ENCODE measurements at places on chromosomes 16 and 17.
A peak's percentile ranks its signal among the peaks of the same experiment; 100 is the strongest.

GRCh38 chr17:62860962-62861873 lies 53.1 kb upstream of the MARCHF10 start:
- DNase-seq: no peak

- no peak for DNase-seq
Measured at GRCh38 chr17:80851277-80851925, 140.2 kb upstream of the CHMP6 start.

DNA sequence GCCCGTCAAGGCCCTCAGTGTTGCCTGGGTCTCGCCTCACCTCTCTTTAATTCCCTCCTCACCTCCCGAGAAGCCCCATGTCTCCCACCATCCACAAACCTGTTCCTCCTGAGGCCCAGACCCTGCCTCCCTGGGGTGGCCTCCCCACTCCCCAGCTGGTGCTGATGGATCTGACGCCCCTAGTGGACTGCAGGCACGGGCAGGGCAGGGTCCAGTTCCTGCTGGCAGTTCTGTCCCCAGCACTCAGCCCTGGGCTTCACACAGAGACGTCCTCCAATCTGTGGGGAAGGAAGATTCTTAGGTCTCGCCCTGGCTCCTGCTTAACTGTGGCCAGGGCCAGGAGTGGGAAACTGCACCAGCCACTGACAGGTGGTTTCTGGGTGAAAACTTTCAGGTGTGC lies 108.8 kb downstream of the AMFR start:
- DNase-seq: no peak

DNA sequence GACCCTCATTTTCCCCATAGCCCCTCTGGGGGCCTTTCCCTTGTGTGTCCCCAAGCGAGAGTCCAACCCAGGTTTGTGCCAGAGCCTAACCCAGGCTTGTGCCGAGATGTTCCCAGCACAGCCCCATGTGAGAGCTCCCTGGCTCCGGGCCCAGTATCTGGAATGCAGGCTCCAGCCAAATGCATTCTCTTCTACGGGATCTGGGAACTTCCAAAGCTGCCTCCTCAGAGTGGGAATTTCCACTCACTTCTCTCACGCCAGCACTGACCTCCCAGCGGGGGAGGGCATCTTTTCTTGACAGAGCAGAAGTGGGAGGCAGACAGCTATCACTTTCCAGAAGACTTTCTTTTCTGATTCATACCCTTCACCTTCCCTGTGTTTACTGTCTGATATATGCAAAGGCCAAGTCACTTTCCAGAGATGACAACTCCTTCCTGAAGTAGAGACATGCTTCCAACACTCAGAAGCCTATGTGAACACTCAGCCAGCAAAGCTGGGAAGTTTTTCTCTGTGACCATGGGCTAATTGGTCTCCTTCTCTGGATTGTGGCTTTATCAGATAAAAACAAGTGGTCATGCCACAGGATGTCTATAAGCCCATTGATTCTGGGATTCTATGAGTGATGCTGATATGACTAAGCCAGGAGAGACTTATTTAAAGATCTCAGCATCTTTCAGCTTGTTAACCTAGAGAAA lies 2.5 kb upstream of the CCL2 start:
- no peak for DNase-seq

- DNase-seq: no peak
Measured at GRCh38 chr16:68227850-68228553, 7.9 kb downstream of the ESRP2 start.

GRCh38 chr17:30812218-30813177 lies 12.0 kb downstream of the CRLF3 start:
- DNase-seq: no peak

DNA sequence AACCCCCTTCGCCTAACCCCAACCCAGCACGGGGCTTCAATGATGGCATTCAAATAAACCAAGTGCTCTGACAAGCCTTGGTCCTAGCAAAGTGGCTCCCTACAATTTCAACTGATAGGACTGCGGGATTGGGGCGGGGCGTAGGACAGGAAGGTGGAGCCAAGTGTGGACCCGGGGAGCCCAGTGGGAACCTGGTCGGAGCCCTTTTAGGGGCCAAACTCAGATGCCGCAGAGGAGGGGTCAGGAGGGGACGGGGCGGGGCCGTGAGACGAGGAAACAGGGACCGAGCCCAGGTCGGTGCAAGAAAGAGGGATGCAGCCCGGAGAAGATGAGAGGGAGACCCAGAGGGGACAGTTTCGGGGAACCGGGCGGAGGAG lies 13.2 kb upstream of the CDIPT start:
- DNase-seq: no peak

GRCh38 chr17:50239937-50240336 lies 34.3 kb upstream of the TMEM92 start:
- no peak for DNase-seq

DNA sequence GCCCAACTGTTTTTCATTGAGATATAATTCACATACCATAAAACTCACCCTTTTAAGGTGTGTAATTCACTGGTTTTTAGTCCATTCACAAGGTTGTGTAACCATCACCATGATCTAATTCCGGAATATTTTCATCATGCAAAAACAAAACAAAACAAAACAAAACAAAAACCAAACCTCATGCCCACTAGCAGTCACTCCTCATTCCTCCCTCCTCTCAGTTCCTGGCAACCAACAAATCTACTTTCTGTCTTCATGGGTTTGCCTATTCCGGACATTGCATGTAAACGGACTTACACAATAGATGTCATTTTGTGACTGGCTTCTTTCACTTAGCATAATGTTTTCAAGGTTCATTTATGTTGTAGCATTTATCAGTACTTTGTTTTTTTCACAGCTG lies 4.5 kb upstream of the NOD2 start:
- DNase-seq: no peak

DNA sequence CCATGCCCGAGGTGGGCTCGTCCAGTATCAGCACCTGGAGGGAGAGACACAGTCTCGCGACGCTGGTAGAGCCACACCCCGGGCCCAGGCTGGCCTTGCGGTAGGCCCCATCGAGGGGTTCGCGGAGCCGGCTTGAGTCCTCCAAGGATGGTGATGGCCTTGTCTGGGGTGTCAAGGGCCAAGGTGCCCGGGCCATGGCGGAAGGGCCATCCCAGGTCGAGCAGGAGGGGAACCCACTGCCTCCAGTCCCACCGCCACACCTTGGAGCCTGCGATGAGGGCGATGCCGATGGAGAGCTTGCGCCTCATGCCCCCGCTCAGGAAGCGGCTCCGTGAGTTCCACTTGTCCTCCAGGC lies 29.6 kb upstream of the RNPS1 start:
- no peak for DNase-seq

- DNase-seq: peak; percentile 54
Measured at GRCh38 chr17:42459256-42459800, 650 bp downstream of the ATP6V0A1 start.

DNA sequence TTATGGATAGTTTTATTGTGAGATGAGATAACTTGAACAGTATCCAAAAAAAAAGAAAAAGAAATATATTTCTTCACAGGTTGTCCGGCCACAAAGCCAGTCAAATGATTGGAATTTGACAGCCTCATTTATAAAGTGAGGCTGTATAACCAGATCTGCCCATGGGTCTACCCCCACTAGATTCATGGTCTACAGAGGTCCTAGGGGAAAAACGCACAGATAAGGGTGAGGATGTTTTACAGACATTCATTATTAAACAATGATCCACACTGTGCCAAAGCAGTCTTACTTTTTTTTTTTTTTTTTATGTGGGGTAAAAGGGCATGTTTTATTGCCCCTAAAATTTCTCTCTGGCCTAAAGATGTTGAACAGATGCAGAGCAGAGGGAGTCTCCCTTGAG lies 1503.0 kb upstream of the CDH8 start:
- no peak for DNase-seq

DNA sequence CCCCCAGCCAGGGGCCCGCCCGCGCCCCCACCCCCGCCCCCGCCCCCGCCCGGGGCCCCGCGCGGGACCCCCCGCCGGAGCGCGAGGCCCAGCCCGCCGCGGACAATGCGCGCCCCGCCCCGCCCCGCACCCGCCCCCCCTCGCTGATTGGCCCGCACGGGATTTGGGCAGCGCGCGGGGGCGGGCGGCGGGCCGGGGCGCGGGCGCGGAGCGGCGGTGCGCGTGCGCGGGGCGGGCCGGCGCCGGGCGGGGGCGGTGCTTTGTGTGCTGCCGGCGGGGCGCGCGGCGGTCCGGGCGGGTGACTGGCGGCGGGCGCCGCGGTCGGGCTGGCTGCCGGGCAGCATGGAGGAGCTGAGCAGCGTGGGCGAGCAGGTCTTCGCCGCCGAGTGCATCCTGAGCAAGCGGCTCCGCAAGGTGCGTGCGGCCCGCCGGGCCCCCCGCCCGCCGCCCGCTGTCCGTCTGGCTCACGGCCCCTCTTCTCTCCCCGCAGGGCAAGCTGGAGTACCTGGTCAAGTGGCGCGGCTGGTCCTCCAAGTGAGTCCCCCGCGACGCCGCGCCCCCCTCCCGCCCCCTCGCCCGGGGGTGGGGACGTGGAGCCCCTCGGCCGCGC lies at the start of gene CBX2:
CBX2 (plus strand) TSS at position 255 of the 610 bp plus-strand sequence; CDS start at position 343, 88 bp downstream.
- DNase-seq: peak; percentile 27

- no peak for DNase-seq
Measured at GRCh38 chr16:30797670-30798309, 10.8 kb upstream of the ZNF629 start.

GRCh38 chr17:18951941-18952842 lies at the start of gene SLC5A10:
SLC5A10 (plus strand) TSS chr17:18952165; CDS start chr17:18952206, 41 bp downstream.
- DNase-seq: no peak

DNA sequence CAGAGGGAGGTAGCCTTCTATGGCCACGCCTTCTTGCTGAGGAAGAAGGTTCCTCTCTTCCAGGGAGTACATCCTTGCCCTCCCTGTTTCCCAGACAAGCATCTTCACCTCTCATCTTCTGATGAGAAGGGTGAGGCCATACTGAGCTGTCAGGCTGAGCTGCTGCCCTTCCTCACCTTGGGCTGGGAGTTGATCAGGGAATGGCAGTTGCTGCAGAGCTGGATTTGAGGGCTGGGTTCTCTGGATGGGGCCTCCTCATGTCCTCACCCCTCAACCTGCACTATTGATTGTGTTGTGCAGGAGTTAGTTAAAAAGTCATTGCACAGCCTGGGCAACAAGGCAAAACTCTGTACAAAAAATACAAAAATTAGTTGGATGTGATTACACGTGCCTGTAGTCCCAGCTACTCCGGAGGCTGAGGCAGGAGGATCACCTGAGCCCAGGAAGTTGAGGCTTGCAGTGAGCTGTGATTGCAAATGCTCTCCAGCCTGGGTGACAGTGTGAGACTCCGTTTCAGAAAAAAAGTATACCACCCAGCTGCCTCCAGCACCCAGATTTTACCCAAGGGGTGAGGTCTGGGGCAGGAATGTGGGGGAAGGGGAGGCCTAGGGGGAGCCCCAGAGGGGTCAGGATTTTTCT lies 2.0 kb downstream of the ERBB2 start:
- DNase-seq: no peak

DNA sequence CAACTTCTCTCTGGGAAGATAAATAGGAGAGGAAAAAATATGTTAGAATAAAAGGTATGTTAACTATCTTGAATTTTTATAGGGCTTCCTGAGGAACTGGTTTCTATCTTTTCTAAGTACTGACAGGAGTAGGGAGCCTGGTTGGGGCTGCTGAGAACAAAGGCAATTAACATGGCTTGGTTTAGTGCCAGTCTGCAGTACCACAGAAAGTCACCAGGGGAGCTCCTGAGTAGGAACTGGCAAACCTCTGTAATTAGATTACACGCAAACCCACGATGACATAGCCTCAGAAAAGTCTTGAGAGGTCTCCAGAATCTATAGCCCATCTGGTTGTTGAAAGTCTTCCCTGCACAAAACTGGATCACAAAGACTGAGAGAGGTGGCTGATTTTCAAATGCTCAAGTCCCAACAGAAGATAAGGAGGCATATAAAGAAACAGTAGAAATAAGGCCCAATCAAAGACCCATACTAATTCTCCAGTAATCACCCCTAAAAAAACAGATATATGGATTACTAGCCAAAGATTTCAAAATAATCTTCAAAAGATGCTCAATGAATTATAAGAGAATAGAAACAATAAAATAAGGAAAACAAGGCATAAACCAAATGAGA lies 11.7 kb upstream of the CNTNAP4 start:
- DNase-seq: no peak

GRCh38 chr17:10318535-10318934 lies 54.3 kb downstream of the MYH13 start:
- no peak for DNase-seq

GRCh38 chr16:85584819-85585282 lies 28.3 kb upstream of the GSE1 start:
- DNase-seq: no peak

GRCh38 chr17:879546-880442 lies 97.6 kb downstream of the MRM3 start:
- no peak for DNase-seq

- no peak for DNase-seq
Measured at GRCh38 chr16:2857451-2858244, at the start of gene PRSS22. PRSS22 (minus strand) TSS chr16:2858170; CDS start chr16:2858104, 66 bp downstream.

GRCh38 chr16:24775455-24775854 lies 46.0 kb downstream of the TNRC6A start:
- no peak for DNase-seq

GRCh38 chr16:85916141-85916890 lies 17.4 kb downstream of the IRF8 start:
- no peak for DNase-seq

DNA sequence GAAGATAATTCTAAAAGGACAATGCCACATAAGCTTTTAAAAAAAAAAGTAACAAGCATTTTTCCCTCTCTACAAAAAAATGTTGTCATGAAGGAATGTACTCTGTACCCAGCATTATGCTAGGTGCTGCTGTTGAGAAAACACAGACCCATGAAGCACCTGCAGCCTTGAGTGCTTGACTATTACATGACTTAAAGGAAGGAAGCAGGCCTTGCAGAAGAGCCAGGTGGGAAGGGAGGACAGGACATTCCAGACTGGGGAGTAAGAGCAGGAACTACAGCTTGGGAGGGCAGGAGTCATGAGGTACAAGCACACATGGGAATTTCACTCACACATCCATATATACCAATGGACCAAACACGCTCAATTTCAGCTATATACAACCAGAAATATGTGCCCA lies 3.8 kb downstream of the MYO1D start:
- no peak for DNase-seq

DNA sequence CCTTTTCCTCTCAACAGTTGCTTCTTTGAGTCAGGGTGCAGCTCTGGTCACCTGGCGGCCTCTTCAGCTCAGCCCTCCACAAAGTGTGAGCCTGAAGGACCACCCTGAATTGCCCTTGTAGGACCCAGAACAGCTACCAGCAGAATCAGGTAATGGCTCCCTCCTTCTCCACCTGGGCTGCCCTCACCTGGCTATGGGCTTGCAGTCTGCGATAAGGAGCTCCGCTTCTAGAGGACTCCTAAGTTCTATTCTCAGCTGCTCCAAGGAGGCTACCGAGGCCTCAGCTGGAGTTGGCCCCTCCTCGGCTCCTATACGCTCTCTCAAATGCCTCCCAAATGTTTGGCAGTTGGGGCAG lies 13.4 kb downstream of the SMIM5 start:
- no peak for DNase-seq

GRCh38 chr16:2663553-2664546 lies 18.5 kb upstream of the KCTD5 start:
- no peak for DNase-seq

DNA sequence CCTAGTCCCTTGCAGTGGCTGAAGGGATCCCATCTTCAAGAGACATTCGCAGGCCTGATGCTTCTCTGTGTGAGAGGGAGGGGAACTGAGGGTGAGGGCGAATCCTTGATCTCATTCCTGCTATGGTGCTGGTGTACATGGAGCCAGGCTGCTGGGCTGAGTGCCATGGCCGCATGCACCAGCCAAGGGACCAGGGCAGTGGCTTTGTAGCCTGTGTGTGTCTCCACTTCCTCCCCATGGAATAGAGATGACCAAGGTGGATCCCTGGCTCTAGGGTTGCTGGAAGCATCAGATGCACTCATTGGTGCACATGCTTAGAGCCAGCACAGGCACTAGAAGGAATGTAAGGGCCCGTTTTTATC lies 195.0 kb downstream of the FOXL1 start:
- no peak for DNase-seq

GRCh38 chr16:30524575-30525568 lies 1.5 kb downstream of the ZNF768 start:
- no peak for DNase-seq
